ENCODE measurements at places on chromosomes 2 and 18.

DNA sequence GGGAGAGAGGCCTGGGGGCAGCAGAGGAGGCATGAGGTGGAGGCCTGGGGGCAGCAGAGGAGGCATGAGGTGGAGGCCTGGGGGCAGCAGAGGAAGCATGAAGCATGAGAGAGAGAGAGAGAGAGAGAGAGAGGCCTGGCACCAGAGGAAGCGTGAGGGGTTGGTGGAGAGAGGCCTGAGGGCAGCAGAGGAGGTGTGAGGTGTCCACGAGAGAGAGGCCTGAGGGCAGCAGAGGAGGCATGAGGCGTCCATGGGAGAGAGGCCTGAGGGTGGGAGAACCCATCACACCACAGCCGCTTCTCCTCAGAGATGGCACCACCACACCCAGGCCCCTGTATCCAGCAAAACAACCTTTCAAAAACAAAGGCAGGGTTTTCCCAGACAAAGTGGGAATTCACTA lies 55.7 kb upstream of the KCNG2 start:
- DNase-seq, result no peak

DNA sequence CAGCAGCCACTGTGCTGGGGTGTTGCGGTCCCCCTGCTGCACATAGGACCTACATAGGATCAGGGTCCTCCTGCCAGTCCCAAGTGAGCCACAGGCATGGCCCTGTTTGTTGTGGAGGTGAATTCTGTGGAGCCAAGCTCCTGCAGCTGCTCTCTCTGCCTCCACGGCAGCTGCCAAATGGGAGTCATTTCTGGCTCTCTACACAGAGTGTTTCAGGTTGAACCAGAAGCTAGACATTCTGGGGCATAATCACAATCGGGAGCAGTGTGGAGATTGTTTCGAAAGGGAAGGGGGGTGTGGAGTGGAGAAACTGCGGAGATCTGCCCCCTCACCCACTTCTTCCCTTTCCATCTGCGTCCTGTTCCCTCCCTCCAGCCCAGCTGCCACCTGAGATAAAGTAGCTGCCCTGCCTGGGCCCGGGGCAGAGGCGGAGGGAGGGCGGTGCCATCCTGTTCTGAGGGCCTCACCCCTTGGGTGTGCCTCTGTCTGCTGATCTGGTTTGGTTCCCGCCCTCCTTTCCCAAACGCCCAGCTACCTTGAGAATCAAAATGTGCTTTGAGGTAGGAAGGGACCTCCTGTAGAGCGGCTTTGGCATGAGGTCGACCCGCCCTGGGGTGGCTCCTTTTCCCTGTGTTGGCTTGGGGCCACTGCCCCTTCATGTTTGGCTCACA lies 139.4 kb downstream of the WDSUB1 start:
- DNase-seq, result peak; percentile 51

DNA sequence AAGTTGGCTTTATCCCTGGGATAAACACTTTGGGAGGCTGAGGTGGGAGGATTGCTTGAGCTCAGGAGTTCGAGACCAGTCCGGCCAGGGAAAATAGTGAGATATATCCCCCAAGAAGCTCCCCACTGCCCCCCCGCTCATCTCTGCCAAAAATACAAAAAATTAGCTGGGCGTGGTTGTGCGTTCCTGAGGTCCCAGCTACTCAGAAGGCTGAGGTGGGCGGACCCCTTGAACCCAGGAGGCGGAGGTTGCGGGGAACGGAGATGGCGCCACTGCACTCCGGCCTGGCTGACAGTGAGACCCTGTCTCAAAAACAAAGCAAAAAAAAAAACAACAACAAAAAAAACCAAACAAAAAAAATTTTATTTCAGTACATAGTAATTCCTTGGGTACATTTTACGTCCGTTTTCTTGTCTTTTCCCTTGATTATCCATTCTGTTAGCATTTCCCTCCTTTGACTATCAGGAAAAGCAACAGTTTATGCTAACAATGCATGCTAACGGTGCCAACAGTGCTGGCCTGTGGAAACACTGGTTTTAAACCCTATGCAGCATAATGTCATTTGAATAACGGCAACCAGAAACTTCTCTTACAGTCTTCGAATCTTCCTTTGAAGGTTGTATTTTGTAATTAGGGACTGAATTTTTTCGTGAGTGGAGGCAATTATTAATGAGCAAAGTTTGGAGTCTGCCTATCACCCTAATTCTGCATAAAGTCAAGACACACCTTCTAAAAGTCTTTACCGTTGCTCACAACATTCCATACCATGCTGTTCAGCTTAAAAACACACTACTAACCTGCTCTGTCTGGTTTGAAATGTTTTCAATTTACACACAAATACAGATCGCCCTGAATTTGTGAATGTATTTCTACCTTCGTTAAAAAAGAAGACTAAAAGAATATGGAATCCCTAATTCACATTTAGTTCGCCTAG lies 721 bp upstream of the MIB1 start:
- no peak for DNase-seq

GRCh38 chr2:208099682-208100470 lies 24.4 kb downstream of the CRYGD start:
- no peak for DNase-seq

- no peak for DNase-seq
These were observed 333.1 kb downstream of the DYSF start for GRCh38 chr2:71786291-71787107.

DNA sequence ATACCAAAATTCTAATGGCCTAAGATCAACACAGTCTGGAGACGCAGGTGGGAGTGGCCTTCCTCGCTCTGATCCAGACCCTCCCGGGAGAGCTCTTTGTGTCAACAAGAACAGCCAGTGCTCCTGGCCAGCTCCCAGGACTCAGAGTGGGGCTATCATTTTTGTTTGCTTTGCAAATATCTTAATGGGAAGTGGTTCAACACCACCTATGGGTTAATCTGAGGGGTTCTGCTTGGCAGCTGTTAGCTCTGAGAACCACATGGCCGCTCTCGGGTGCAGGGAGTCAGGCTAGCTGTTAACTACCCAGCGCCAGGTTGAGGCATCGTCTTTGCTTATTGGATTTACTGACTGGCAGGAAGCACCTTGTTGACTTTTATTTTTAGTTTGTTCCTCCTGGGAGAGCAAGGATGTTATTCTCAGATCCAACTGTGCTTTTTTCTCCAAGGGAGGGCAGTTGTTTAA lies 184.8 kb upstream of the SP5 start:
- peak; percentile 93 for DNase-seq

DNA sequence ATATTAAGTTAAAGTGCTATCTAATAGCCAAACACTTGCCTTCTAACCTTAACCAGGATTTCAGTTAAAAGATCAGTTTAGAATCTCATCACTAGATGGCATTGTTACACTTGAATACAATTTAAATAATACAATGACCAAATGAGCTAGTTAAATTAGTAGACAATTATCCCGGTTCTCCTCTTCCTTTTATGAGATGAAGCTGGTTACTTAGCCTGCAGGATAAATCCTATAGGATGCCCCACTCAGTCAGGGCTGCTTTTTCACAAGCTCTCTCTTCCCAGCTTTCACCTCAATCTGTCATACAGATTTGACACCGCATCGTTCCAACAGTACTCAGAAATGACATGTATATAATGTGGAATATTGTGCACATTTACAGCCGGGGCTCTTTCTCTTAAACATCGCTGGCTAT lies 678.8 kb downstream of the KCNJ3 start:
- DNase-seq, result peak; percentile 52

GRCh38 chr2:69605284-69605683 lies 38.3 kb downstream of the AAK1 start:
- DNase-seq, result no peak

DNA sequence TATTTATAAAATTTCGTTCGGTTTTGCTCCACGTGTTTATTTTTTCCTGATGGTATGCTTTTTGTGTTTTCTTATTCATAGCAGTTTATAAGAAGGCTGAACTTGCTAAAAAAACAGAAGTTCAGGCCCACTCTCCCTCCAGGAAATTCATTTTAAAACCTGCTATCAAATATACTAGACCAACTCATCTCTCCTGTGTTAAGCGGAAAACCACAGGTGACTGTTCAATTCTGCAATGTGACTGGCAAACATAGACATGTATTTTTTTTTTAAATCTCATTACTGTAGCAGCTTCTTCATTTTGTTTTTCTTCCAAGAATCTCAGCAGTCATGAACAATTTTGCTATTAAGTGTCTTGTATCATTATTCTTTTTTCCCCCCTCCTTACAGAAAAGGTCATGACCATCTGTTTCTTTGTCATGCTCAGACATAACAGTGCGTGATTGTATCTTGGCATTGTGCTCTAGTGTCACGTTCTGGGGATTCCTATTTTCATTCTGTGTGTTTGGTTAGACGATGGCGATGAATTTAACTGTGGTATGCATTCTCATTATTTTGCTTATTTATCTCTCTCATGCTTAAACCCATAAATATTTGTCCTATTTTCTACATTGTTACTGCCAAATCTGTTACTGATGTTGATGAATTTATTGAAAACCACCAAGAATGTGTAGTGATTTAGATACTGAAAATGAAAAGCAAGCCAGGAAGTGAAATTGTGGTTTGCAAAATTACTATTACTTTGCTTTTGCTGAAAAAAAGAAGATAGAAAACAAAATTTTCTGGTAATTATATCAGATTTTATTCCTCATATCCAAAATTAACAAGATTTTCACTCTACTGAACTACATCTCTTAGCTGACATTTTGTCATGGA lies 74.6 kb upstream of the UNC80 start:
- no peak for DNase-seq

DNA sequence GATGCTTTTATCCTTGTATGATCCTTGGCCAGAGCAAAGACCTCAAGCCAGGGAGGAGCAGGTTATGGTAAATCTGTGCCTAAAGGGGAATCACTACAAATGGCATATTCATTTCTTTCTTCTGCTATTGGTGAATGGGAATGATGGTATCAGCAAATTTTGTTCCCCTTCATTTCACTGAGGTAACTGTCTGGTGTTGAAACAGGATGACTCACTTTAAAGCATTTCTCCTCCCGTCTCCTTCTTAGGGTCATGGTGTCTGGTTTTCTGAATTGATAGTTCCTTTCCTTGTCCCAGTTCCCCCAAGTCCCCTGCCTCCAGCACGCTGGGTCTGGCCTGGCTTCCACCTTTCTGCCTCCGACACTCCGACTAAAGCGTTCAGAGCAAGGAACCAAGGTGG lies 109.2 kb downstream of the MREG start:
- no peak for DNase-seq

GRCh38 chr2:151361674-151362370 lies 4.4 kb downstream of the TNFAIP6 start:
- no peak for DNase-seq

DNA sequence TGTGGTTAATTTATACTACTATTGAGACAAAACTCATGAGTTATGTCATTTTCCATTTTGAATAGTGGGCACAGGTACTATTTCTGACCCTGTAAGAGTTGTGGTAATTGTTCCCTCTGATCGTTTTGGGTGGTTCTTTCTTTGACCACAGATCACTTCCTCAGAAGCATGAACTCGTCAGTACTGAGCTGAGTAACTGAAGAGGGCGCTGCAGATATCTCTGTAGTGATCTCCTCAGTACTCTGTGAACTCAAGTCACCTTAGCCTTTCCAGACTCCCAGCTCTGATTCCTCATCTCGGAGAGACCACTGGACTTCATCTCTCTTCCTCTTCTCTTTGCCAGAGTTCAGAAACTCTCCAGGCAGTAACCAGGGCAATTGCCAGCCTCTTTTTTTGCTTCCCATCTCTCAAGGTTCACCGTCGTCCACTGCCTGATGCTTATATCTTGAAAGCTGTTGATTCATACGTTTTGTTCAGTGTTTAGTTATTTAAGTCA lies 9.4 kb upstream of the IL1RL1 start:
- no peak for DNase-seq

DNA sequence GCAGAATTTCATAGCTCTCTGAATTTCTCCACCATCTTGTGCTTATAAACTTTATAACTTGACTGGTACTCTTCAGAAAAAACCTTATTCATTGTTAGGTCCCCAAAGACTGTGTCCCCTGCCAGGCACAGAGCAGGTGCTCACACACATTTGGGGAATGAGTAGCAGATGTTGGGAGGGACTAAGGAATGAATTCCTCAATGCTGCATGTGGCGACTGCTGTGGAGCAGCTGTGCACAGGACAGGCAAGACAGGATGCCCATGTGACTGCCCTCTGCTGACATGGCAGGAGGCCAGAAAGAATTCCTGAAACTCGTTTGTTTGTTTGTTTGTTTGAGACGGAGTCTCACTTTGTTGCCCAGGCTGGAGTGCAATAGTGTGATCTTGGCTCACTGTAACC lies 122.3 kb upstream of the ITGA6 start:
- DNase-seq, result no peak

GRCh38 chr2:46650556-46651001 lies 171.2 kb downstream of the TMEM247 start:
- DNase-seq, result peak; percentile 71

DNA sequence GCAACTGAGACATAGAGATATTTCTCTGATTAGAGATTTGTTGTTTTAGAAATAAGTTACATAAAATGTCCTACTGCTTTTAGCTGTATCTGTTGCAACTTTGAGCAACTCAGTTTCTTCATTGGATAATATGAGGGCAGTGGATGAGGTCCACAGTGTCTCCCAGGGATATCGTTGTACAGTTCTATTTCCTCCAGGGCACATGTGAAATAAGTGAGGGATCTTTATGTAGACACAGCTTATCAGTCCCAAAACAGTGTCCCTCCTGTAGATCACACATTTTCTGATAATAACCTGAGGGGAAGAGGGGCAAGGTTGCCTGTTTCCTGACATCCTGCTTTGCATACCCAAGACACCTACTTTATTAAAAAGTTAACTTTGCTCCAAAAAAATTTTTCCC lies 1231.2 kb upstream of the ZEB2 start:
- DNase-seq, result no peak

DNA sequence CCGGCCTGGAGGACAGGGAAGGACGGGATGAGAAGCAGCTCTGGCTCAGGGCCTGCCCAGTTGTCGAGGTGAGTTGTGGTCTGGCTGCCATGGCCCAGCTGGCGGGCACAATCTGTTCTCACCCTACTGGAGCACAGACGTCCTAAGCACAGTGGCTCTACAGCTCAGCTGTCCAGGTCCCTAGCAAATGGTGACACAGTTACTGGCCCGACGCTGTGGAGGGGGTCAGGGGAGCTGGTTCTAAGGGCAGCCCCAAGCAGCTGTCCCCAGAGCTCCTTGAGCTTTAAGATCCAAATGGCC lies 32.9 kb downstream of the KCNK3 start:
- no peak for DNase-seq

GRCh38 chr2:17765398-17765797 lies 11.5 kb downstream of the GEN1 start:
- no peak for DNase-seq

GRCh38 chr2:26011990-26012856 lies 21.7 kb upstream of the RAB10 start:
- peak; percentile 61 for DNase-seq

DNA sequence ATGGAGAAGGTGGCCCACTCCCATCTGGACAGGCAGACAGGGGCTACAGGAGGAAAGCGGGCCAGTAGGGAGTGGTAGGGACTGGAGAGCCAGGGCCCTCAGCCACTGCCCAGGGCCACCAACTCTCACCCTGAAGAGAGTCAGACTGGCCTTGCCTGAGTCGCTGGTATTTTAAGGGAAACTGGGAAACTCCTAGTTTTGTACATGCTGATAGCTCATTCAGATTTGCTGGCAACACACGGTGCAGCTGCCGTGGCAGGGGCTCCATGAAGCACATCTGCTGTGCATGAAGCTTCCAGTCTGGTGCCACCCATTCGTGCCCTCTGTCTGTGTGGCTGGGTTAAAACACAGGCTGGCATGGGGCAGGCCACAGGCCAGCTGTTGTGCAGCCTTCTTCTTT lies 137.3 kb upstream of the GLI2 start:
- DNase-seq, result no peak

Measured in NCI-H146 (cell line).